ENCODE measurements at places on chromosomes 13 and 19.

DNA sequence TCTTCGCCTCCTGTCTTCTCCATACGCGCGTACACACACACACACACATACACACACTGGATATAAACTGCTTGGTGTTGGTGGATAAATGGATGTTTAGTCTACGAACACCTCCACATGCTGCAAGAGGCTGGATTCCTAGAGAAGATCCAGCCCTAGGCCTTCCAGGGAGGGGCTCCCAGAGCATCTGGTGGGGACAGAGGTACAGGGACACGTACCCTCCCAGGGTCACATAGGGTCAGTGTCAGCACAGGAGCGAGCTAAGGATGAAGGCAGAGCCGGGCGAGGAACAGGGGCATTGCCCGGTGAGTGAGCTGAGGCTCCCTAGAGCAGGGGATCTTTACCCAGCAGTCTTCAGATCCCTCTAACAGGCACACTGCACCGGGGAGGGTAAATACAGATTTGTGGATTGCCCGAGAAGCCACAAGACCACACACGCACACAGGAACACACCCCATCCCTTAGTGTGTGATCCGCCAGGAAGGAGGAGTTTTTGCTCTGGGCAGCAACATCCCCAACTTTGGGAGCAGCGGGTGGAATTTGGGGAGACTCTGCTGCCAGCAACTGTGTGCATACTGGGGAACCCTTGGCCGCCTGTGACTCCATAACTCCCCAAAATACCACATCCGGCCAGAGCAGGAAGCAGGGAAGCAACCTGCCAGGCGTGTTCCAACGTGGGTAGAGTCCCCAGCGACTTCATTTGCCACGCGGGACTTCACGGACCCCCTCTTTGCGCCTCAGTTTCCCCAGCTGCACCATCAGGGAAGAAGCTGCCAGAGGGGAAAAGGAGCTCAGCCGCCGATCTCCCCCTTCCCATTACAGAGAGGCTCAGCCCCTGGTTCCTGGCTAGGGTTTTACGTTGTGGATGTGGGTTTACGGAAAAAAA, 5.8 kb upstream of the TLE2 start:
- DNase-seq, result peak; percentile 54

- DNase-seq, result no peak
Observed at GRCh38 chr13:44158098-44158521, 215.5 kb upstream of the SERP2 start.

DNA sequence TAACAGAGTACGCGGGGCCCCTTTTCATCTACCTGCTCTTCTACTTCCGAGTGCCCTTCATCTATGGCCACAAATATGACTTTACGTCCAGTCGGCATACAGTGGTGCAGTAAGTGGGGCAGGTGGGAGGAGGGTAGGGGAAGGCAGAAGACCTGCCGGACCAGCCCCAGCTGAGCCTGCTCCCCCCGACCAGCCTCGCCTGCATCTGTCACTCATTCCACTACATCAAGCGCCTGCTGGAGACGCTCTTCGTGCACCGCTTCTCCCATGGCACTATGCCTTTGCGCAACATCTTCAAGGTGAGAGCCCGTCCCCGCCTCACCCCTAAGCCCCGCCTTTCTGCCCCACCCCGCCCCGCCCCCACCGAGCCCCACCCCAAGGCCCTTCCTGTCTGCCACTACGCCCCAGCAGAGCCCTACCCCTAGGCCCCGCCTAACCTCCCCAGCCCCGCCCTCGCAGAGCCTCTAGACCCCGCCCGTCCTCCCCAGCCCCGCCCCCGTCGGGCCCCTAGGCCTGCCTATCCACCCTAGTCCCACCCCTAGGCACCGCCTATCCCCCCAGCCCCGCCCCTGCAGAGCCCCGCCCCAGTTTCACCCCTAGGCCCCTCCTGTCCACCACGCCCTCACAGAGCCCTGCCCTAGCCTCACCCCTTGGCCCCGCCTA, 7.7 kb downstream of the NDUFB7 start:
- DNase-seq, result peak; percentile 38

GRCh38 chr19:11587302-11587974, 9.8 kb upstream of the ZNF627 start:
- peak; percentile 82 for DNase-seq

- no peak for DNase-seq
Observed at GRCh38 chr19:35033067-35034004, 3.1 kb downstream of the SCN1B start.

DNA sequence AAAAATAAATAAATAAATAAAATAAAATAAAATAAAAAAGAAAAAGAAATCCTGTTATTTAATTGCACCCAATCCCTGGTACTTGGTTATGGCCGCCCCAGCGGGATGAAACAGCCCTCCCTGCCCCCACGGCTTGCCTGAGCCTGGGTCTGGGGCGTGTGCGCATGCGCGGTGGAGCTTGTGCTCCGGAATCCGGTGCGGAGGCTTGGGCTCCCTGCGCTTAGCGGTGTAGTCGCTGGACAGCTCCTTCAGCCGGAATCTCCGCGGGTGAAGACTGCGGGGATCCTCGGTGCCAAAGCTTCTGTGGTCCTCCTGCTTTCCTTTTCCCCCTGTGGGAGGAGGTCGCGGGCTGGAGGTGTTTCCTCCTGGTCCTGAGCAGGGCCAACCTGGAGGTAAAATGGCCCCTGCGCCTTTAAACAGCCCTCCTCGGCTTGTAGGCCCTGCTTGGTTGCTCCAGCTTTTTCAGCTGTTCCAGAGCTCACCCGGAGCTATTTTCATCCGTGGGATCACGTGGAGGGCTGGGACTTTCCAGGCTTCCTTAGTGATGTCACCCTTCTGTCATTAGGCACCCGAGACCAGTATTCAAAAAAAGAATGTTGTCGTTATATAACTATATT, at the start of gene PLA2G4C:
Gene PLA2G4C (minus strand): TSS at position 468 of the 617 bp plus-strand sequence. CDS start 4,288 bp downstream, outside the sequence.
- peak; percentile 87 for DNase-seq

DNA sequence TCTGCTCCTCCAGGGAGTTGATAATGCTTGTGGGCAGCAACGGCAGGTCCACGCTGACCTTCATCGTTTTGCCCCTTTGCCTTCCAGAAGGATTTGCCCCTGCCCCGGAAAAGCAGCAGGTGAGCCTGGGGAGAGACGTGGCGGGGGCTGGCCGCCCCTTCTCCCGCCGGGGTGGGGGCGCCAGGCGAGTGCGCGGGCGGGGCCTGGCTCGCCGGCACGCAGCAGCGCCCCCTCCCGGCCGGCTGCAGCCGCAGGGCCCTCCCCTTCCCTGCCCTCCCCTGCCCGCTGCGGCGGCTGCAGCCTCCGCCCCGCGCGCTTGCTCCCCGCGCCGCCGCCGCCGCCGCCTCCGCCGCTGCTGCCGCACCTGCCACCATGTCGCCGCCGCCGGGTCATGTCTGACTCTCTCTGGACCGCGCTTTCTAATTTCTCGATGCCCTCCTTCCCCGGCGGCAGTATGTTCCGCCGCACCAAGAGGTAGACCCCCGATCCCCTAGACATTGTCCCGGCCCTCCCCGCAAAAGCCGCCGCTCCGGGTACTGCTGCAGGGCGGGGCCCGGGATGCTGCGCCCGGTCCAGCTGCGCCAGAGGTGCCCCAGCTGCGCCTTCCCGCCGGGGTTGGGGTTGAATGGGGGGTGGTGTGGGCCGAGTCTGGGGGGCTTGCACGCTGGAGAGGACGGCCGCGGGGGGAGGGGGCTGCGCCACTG, at the start of gene MAST1:
Gene MAST1 (plus strand): TSS at position 334 of the 704 bp plus-strand sequence. CDS start 58 bp downstream, at position 392.
- peak; percentile 34 for DNase-seq

DNA sequence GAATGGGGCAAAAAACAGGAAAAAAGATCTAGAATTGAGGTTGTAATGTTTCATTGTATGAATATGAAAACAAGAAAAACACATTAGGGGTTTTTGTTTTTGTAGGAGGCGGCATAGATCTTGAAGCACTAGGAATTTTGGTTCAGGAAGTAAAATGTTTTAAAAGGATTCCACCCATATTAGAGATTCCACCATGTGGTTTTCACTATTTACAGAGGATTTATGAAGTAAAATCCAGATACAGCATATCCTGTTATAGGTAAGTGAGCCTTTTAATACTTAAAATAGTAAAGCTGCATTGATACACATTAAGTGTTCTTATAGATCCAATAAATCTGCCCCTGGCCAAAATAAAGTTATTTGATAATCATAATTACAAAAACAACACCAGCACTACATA, 61.4 kb downstream of the MICU2 start:
- no peak for DNase-seq
